ENCODE measurements at places on chromosomes 2 and 18. TPM values are rescaled to one million over a fixed set of nuclear protein-coding genes. Genes with fewer than 3 reads are reported as not detected.

Gene IL18R1
- 14.9 TPM for total RNA-seq

Gene CEBPZ
- total RNA-seq, result 55.9 TPM

Gene MOGAT1
- total RNA-seq, result not detected

Gene ELOA2
- not detected for total RNA-seq

Gene ACKR3
- 8.7 TPM for total RNA-seq

Gene TBR1
- total RNA-seq, result not detected

Gene CCDC85A
- total RNA-seq, result 2.1 TPM

Gene NABP1
- 39.7 TPM for total RNA-seq

Gene PRKCE
- total RNA-seq, result 27.3 TPM

Gene DNAH6
- total RNA-seq, result 4.6 TPM

Gene LIMS4
- total RNA-seq, result 2.9 TPM

Gene ATAD2B
- 28.7 TPM for total RNA-seq

Gene KIF1A
- 0.54 TPM for total RNA-seq

- H3K27ac ChIP-seq, result peak overlapping the region; percentile 99
- no peaks in the 10 kb centered on the region for H3K27me3 ChIP-seq
- peak; percentile 81 for DNase-seq
- peaks cover 5% of the 10 kb centered on the region for H3K4me1 ChIP-seq
These were observed 2.4 kb upstream of the FOSL2 start for GRCh38 chr2:28390241-28390745.

- DNase-seq, result no peak
- H3K27me3 ChIP-seq, result no peaks in the 10 kb centered on the region
- H3K4me1 ChIP-seq, result no peaks in the 10 kb centered on the region
- H3K4me3 ChIP-seq, result no peak overlapping the region
- H3K36me3 ChIP-seq, result peaks cover 14% of the 10 kb centered on the region
- no peak overlapping the region for H3K27ac ChIP-seq
These were observed 99.1 kb downstream of the PRPF40A start for GRCh38 chr2:152618193-152618564.

GRCh38 chr2:10028988-10029874 lies 14.1 kb upstream of the KLF11 start:
- no peaks in the 10 kb centered on the region for H3K36me3 ChIP-seq
- H3K27ac ChIP-seq, result peak overlapping the region; percentile 55
- no peak overlapping the region for H3K4me3 ChIP-seq

- H3K36me3 ChIP-seq, result no peaks in the 10 kb centered on the region
- no peak overlapping the region for H3K27ac ChIP-seq
- no peaks in the 10 kb centered on the region for H3K27me3 ChIP-seq
- no peak for DNase-seq
- H3K4me3 ChIP-seq, result no peak overlapping the region
These were observed 4.8 kb upstream of the ARHGAP15 start for GRCh38 chr2:143124445-143124844.

- H3K27me3 ChIP-seq, result no peaks in the 10 kb centered on the region
- H3K27ac ChIP-seq, result no peak overlapping the region
- no peak for DNase-seq
- no peaks in the 10 kb centered on the region for H3K36me3 ChIP-seq
These were observed 28.9 kb downstream of the C2orf76 start for GRCh38 chr2:119337749-119338148.

DNA sequence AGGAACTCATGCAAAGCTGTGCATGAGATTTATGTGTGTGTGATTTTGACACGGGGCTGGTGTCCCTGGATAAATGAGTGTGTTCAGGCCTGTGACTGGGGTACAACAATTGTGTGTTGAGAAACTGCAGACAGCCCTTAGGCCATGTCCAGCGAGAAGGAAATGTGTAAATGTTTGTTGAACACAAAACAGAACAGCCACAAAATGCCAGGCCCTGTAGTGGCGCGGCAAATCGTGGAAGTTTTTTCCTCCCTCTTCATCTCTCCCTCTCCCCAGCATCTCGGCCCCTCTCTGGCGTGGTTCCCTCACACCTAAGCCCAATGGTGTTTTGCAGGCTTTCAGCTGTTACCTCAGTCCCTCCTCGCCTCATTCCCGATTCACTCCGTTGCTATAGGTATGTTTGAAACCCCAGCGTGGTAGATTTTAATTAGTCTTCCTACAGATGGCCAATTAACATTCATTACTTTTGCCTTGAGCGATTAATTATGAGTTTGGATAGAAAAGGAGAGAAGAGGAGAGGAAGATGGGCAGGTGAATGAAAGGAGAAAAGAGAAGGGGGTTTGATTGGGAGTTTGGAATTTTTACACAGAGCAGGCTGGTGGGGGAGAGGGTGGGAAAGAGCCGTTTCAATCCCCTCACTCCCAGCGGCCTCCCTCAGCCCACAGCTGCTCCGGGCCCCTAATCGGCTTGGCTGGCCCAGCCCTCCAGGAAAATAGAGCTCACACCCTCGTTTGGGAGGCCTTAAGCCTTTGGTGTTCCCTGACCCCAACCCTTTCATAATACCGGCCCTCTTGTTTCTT lies 10.8 kb downstream of the SPR start:
- no peak for DNase-seq
- no peak overlapping the region for H3K4me3 ChIP-seq

GRCh38 chr2:126898636-126899035 lies at the start of gene TEX51:
Gene TEX51 (plus strand): TSS chr2:126898890. CDS start chr2:126898919, 29 bp downstream.
- H3K27me3 ChIP-seq, result no peaks in the 10 kb centered on the region
- peaks cover 4% of the 10 kb centered on the region for H3K4me1 ChIP-seq
- no peak within 1 kb of the TSS for H3K27ac ChIP-seq

DNA sequence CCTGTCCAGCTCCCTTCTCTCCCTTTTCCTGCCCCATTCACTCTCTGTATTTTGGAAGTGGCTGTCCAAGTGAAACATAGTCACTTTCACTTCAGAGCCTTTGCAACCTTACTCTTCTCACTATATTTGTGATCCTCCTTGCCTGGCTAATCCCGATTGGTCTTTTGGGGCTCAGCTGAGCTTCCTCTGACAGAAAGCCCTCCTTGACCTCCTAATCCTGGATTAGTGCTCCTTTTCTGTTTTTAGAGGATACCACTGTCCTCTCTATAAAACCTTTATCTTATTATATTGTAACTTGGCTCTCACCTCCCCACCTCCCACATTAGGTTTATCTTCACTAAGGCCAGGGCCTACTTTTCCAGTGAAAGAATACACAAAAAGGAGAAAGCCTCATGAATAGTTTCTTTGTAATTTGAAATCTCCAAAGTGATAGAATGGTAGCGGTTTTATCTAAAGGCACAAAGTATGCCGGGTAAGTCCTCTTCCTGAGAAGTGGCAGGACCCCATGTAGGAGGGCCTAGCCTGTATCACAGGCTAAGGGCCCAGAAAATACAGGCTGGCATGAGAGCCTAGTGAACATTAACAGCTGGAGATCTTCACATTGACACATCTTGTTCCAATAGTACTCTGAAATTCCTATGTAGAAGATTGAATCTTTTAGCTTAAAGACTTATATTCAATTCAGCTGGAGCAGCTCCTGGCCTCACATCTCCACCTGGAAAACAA lies 83.1 kb upstream of the GAREM1 start:
- no peaks in the 10 kb centered on the region for H3K4me1 ChIP-seq
- DNase-seq, result no peak
- no peaks in the 10 kb centered on the region for H3K36me3 ChIP-seq
- no peak overlapping the region for H3K27ac ChIP-seq

DNA sequence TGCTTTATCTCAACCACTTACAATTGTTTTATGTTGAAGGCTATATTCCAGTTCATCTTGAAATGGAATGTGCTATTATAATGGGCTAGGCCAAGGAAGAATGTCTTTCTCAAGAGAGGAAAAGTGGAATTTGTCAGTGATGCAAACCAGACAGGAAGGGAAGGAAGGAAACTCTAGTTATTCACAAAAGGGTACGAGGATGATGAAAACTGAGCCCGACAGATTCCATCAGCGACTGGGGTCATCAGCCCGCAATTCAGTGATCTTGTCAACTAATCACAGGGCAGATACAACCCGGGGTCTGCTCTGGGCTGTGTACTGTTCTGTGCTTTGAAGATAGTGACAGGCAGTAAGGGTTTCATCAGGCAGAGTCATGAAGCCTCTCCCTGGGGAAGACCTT lies 23.4 kb upstream of the LYPD6 start:
- H3K4me1 ChIP-seq, result no peaks in the 10 kb centered on the region
- no peaks in the 10 kb centered on the region for H3K36me3 ChIP-seq
- DNase-seq, result no peak

GRCh38 chr2:132468821-132469675 lies 52.4 kb downstream of the GPR39 start:
- H3K27ac ChIP-seq, result no peak overlapping the region
- no peaks in the 10 kb centered on the region for H3K4me1 ChIP-seq
- no peak overlapping the region for H3K4me3 ChIP-seq
- no peaks in the 10 kb centered on the region for H3K36me3 ChIP-seq

DNA sequence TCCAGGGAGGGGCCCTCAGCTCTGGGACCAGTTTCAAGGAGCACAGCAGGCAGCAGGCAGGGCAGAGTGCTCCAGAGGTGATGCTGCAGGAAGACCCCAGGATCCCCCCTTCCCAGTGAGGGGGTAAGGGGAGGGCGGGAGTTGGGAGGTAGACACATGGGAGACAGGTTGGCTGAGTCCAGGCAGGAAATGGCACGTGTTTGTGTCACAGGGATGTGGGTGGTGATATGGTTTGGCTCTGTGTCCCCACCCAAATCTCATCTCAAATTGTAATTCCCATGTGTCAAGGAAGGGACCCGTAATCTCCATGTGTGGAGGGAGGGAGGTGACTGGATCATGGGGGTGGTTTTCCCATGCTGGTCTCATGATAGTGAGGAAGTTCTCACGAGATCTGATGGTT lies 25.2 kb upstream of the OTOS start:
- H3K36me3 ChIP-seq, result peaks cover 3% of the 10 kb centered on the region
- H3K4me3 ChIP-seq, result no peak overlapping the region
- H3K27ac ChIP-seq, result no peak overlapping the region
- no peaks in the 10 kb centered on the region for H3K4me1 ChIP-seq
- H3K27me3 ChIP-seq, result no peaks in the 10 kb centered on the region

GRCh38 chr2:171036532-171036931 lies 107.5 kb downstream of the GORASP2 start:
- no peaks in the 10 kb centered on the region for H3K36me3 ChIP-seq
- DNase-seq, result no peak
- no peak overlapping the region for H3K27ac ChIP-seq
- H3K4me3 ChIP-seq, result no peak overlapping the region
- H3K27me3 ChIP-seq, result no peaks in the 10 kb centered on the region

DNA sequence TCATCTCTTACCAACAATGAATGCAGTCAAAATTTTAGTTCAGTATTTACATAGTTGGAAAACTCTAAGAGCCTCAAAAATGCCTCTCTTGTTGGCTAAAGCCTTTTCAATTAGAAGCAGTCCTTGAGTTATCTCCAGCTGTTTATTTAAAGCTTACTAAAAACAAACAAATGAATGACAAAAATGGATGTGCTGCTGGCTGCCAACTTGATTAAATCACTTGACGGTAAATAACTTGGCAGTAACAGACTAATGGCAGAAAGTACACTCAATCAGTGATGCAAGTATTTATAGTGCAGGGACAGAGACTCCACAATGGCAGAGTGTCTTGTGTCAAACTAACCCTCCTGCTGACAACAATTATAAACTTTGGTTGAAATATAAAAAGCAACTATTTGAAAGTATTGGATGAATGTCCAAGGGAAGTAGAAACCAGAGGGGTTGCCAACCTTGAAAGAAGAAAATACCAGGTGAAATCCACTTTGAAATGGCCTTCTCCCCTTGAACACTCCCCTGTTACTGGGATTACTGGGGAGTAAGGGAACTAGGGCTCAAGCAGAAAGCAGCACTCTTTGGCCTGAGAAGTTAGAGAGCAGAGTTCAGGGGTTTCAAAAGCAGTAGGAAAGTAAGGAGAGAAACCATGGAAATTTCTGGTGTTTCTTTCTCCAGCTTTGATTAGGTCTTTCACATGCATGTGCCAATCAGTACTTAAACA lies 245.2 kb upstream of the SPHKAP start:
- H3K4me1 ChIP-seq, result no peaks in the 10 kb centered on the region
- no peak overlapping the region for H3K4me3 ChIP-seq
- no peaks in the 10 kb centered on the region for H3K36me3 ChIP-seq
- no peaks in the 10 kb centered on the region for H3K27me3 ChIP-seq

DNA sequence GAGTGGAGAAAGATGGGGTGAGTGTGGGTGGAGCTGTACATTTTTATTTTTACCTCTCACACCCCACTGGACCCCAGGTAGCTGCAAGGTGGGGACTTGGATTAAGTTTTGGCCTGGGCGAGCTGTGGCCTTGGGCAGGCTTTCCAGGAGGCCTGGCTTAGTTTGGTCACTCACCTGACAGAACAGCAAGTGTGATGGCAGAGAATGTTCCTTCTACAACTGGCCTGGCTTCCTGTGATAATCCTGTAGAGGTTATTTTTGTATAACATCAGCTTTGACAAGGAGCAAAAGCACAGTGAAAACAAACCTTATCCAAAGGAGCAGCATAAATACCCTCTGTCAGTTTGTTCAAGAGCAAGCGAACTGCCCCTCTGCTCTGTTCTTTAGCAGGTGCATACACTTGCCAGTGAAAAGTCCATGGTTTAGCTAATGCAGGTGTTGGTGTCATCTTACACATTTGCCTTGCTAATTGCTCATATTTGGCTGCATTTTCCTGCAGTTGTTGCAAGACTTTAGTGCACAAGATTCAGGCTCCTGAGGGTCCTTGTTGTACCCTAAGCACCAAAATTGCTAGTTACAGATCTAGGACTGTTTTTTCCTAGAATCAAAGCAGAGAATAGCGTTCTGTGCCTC lies 6.3 kb downstream of the THNSL2 start:
- DNase-seq, result no peak
- no peak overlapping the region for H3K4me3 ChIP-seq
- H3K27ac ChIP-seq, result no peak overlapping the region
- H3K4me1 ChIP-seq, result peaks cover 15% of the 10 kb centered on the region
- H3K27me3 ChIP-seq, result no peaks in the 10 kb centered on the region

DNA sequence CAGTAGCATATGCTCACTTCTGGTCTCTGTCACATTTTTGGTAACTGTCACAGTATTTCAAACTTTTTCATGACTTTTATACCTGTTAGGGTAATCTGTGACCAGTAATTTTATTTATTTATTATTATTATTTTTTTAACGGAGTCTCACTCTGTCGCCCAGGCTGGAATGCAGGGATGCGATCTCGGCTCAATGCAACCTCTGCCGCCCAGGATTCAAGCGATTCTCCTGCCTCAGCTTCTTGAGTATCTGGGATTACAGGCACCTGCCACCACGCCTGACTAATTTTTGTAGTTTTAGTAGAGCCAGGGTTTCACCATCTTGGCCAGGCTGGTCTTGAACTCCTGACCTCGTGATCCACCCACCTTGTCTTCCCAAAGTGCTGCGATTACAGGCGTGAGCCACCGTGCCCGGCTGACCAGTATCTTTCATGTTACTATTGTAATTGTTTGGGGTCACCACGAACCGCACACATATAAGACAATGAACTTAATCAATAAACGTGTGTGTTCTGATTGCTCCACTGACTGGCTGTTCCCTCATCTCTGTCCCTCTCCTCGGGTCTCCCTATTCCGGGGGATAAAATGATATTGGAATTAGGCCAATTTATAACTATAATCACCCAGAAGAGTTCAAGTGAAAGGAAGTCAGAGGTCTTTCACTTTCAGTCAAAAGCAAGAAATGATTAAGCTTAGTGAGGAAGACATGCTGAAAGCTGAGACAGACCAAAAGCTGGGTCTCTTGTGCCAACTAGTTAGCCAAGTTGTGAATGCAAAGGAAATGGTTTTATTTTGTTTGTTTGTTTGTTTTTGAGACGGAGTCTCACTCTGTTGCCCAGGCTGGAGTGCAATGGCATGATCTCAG lies 22.9 kb downstream of the TGIF1 start:
- H3K36me3 ChIP-seq, result no peaks in the 10 kb centered on the region
- H3K4me1 ChIP-seq, result no peaks in the 10 kb centered on the region
- H3K27ac ChIP-seq, result no peak overlapping the region
- no peak overlapping the region for H3K4me3 ChIP-seq
- no peaks in the 10 kb centered on the region for H3K27me3 ChIP-seq
- no peak for DNase-seq

- no peaks in the 10 kb centered on the region for H3K4me1 ChIP-seq
- no peaks in the 10 kb centered on the region for H3K27me3 ChIP-seq
- no peak for DNase-seq
- no peak overlapping the region for H3K27ac ChIP-seq
These were observed 234.2 kb upstream of the SPOPL start for GRCh38 chr2:138267161-138267901.
